ENCODE measurements at places on chromosomes 1 and 21.

DNA sequence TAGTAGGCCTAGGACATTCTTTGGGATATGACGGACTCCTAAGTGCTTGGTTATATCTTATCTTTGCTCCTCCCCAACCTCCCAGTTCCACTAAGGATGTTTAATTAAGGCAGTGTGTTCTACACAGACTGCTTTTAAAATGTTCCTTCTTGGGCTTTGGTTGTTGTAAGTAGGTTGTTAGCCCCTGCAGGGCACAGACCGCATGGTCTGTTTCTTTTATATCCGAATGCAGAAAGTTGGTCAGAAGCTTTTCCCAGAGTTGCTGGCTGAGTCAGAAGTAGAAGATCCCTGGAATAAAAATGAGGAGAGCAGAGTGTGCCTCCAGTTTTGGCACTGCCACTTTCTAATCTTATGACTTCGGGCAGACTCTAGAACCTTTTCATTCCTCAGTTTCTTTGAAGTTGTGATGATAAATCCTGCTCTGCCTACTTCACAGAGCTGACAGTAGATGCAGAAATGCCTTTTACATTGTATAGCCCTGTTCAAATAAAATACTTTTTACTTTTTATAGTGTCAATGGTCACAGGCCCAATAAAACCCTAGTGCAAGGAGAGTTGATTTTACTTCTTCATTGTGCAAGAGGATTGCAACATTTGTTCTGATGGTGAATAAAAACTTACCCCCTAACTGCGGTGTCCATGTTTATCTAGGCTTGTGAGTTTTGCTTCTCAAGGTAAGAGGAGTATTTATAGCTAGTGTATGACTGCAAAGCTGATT, 18.4 kb downstream of the FMN2 start:
- no peak for DNase-seq

- no peak for DNase-seq
These were observed 21.7 kb upstream of the PEX10 start for GRCh38 chr1:2433936-2434655.

DNA sequence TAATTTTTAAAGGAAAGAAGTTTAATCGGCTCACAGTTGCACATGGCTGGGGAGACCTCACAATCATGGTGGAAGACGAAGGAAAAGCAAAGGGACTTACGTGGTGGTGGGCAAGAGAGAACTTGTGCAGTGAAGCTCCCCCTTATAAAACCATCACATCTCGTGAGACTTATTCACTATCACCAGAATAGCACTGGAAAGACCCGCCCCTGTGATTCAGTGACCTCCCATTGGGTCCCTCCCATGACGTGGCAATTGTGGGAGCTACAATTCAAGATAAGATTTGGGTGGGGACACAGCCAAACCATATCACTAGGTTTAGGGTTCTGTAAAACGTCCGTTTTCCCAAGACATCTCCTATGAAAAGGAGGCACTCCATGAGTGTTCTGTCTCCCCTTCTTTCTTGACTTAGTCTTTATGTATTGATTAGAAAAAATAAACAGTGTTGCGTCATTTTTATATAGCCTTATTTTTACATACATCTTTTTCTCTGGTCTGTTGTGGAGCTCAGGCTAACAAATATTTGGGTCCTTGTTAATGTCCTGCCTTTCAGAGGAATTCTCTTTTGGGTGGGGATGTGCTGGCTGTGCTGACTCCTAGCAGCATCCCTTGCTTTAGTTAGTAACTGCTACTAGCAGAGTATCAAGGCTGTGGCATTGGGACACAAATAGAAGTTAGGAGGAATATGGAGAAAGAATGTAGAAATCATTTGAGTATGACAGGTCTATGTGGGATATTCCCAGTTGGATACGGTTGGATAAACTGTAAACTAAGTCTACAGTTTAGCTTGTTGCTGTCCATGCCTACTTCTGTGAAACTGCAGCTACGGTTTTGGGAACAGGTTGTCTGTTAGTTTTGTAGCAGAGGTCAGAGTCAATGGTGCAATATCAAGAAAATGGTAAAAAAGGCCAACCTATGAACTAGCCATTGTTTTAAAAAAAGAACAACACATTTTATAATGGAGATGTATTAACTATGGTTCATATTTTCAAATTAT, 23.5 kb downstream of the BACH1 start:
- DNase-seq, result no peak

DNA sequence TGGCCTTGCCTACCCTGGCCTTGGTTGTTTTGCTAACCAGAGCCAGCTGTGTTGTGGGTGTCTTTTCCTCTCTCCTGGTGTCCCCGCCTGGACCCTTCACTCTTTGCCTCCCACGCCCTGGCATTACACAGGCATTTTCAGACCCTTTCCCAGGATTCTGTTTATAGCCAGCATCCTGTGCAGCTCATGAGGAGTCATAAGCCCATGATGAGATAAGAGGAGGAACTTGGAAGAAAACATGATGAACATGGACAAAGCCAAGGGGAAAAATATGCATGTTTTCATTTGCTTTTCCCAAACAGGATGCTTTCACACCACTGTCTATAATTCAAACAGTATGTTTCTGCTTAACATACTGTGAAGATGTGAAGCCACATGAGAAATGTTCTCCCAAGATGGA, 18.7 kb upstream of the WARS2 start:
- DNase-seq, result no peak
